ENCODE measurements at places on chromosomes 1 and 21.

DNA sequence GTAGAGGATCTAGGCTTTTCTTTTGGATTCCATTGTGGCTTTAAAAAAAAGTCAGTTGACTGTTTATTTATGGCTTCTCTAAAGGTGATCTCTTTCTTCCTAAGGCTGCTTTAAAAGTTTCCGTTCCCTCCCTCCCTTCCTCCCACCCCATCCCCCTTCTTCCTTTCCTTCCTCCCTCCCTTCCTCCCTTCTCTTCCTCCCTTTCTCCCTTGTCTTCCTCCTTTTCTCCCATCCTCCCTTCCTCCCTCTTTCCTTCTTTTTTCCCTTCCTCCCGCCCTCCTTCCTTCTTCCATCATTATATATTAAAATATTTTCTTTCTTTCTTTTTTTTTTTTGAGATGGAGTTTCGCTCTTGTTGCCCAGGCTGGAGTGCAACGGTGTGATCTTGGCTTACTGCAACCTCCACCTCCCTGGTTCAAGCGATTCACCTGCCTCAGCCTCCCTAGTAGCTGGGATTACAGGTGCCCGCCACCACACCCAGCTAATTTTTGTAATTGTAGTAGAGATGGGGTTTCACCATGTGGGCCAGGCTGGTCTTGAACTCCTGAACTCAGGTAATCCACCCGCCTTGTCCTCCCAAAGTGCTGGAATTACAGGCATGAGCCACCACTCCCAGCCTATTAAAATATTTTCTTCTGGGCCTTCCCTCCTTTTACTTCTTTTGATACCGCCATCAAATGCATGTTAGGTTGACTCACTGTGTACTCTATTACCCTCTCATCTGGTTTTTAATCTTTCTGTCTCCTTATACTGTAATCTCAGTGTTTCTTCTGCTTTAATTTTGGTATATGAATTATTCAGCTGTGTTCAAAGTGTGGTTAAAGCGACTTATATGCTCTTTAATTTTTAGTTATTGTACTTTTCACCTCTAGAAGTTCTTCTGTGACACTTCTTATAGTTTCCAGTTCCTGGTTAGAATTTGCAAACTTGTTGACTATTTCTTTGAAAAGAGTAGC is 59.2 kb upstream of the ATP5PO start:
- DNase-seq: no peak

GRCh38 chr1:8597455-8597854 is 220.0 kb downstream of the RERE start:
- no peak for DNase-seq

DNA sequence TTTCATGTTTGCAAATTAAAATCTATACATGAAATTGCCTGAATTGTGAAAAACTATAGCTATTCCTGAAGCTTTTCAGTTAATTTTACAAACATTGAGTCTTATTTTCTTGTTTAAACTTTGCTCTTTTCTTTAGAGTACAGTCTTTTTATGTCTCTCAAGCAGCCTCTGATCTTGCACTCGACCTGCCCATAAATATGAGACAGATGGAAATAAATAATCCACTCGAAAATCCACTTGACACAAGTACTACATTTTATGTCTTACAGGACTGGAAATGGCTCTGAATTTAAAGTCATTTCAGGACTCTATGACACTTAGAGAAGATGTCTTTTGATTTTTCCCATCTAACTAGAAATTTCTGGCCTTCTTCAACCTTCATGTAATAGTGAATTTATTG is 283.8 kb downstream of the USP25 start:
- peak; percentile 82 for DNase-seq

- no peak for DNase-seq
These were observed 3.2 kb upstream of the ADIPOR1 start for GRCh38 chr1:202961220-202961880.

GRCh38 chr1:64107632-64108031 is 95.8 kb upstream of the UBE2U start:
- DNase-seq: no peak

GRCh38 chr1:37901191-37901892 is 42.0 kb upstream of the MTF1 start:
- no peak for DNase-seq

- DNase-seq: no peak
These were observed 361.0 kb downstream of the BARHL2 start for GRCh38 chr1:90356101-90356500.

DNA sequence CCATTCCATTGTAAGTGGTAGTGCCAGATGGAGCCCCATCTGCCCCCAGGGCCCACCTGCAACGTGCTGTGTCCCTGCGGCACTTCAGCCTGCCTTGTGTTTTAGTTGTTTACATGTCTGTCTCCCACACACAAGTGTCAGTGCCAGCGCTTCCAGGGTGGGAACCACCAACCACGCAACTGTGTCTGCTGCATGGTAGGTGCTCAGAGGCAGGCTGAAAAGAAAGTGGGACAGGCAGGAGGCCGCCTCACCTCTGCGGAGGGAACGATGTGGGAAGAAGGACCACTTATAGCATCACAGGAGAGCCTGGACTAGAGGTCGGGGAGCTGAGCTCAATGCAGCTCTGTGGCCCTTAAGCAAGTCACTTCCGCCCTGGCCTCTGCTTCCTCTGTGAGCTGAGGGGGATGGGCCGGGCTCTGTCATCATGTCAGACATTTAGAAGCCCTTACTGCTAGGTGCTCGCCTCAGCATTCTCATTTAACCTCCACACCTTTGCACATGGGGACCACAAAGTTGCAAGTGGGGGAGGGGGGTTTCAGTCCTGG is 17.9 kb downstream of the SLC9A1 start:
- no peak for DNase-seq

DNA sequence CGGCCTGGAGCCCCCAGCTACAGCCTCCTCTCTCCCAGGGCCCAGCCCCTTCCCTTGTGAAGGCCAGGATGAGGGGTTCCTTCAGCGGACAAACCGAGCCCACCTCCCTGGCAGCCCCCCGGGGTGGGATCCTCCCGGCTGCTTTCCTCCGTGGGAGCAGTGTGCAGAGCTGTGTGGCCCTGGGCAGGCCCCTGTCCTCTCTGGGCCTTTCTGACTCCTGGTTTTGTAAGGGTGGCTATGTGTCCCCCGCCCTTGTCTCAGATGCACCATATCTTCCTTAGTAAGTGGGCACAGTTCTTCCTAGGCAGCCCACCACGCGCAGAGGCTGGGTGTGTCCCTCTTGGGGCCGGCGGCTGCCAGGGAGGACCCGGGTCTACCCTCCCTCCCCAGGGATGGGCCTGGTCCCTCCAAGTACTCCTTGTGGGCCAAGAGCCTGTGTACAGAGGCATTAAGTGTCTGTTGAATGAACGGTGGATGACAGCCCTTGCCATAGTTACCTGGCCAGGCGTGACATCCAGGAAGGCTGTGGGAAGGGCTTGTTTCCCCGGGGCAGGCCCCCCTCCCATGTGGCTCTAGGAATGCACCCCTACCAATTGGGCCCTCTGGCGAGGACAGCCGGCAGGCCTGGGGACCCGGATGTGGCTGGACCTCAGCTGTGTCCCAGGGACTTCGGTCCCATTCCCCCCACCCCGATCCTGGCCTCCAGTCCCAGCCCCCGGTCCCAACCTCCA is 3.8 kb downstream of the SMIM1 start:
- no peak for DNase-seq

All from NCI-H1105 treated with DMSO at 0.1 percent for 48 hours (cell line).